ENCODE measurements at places on chromosomes 4 and X.

DNA sequence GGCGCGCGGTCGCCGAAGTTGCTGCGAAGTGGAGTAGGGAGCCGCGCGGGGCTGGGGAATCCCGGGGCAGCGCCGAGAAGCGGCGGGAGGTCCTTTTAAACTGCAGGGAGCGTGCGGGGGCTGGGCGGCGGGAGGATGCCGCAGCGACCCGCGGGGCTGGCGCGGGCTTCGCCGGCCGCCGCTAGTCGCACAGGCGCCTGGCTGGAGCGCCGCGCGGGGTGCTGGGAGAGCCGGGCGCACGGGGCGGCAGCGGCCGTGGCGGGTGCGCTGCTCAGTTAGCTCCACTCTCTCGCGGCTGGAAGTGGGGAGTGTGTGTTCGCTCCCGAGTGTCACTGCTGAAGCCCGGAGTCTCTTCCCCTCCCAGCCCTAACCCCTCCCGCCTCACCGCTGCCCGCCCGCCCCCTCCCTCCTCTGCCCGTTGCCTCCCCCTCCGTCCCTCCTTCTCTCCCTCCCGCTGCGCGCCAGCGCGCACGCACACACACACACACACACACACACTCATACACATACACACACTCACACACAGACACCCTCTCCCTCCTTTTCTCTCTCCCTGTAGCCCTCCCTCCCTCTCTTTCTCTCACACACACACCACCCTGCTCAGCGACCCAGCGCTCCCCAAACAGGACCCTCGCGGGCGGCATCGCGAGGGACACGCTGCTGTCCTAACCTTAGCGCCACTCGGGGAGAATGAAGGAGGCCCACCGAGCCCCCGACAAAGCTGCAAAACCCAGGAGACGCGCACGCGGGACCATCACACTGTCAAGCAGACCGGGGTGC lies at the start of gene NDNF:
Gene NDNF, minus strand, starts transcription at position 312 of the 780 bp plus-strand sequence. CDS start 26,698 bp downstream, outside the sequence.
- peak; percentile 34 for DNase-seq

GRCh38 chrX:79169484-79169883 lies 25.0 kb downstream of the GPR174 start:
- no peak for DNase-seq

GRCh38 chr4:7261087-7261486 lies 68.7 kb downstream of the SORCS2 start:
- no peak for DNase-seq

- no peak for DNase-seq
These were observed 17.3 kb upstream of the UVSSA start for GRCh38 chr4:1329408-1330371.

GRCh38 chr4:61070269-61070668 lies 129.9 kb upstream of the ADGRL3 start:
- no peak for DNase-seq

- no peak for DNase-seq
These were observed 1.2 kb downstream of the ELF2 start for GRCh38 chr4:139175646-139176301.

GRCh38 chr4:10688022-10688421 lies 3.5 kb upstream of the CLNK start:
- DNase-seq, result no peak

- no peak for DNase-seq
These were observed 25.4 kb downstream of the ATP7A start for GRCh38 chrX:77935886-77936285.

DNA sequence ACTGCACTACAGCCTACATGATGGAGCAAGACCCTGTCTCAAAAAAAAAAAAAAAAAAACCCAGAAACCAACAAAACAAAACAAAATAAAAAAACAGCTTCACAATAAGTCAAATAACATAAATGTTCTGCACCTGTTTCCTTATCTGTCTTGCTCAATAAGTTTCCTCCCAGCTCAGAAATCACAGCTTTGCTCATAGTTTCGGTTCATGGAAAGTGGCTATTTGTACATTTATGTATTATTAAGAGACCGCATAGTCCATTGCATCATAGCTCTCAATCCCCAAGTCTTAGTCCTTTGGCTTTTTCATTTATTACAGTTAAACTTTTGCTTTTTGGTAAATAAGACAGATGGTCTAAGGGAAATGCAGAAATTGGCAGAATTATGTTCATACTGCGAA lies 24.4 kb upstream of the CFAP299 start:
- no peak for DNase-seq

DNA sequence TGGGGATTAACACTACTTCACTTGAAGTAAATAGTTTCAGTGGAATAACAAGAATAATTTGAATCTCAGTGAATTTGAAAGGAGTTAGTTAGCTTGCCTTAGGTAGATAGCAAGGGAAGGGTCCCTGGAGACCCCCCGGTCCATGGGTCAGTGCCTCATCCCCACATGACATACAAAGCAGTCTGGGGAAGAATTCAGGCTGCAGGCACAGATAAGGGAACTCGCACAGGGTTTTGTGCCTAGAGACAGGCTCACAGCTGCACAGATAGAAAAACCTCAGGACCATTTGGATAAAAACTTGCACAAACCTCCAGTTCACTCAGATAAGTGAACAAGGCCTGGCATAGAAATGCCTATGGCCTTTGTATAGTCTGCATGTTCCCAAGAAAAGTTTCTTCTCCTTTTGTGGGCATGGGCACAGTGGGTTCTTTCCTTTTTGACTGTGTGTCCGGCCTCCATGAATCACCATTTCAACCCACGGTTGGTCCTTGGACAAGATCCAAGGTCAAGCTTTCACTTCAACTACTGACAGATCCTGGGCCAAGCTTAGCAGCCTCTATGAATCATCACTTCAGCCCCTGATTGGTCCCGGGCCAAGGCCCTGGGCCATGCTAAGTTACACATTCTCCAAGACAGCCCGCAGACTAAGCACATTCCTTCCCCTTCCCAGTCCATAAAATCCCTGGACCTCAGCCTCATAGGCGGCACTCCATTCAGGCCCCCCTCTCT lies 108.3 kb upstream of the KLHL4 start:
- DNase-seq, result no peak

DNA sequence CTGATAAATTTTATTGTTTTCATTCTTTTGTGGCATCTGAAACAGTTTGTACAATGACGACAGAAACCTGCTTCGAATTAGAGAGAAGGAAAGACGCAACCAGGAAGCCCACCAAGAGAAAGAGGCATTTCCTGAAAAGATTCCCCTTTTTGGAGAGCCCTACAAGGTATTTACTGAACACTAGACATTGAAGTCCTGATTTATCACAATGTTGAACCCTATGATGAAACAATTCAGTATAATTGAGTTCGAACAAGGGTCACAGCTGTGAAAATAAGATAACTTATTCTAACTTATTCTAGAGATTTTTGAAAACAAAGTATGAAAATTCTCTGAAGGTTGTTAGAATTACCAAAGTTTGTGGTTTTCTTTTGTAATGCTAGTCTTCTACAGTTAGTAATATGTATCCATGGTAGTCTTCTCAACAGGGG lies 111.3 kb downstream of the AFF1 start:
- DNase-seq, result no peak

- no peak for DNase-seq
These were observed 35.8 kb downstream of the FAT4 start for GRCh38 chr4:125350470-125351135.

- DNase-seq, result no peak
These were observed 5.4 kb downstream of the SCARB2 start for GRCh38 chr4:76208005-76208765.

- no peak for DNase-seq
These were observed 60.7 kb upstream of the RAPGEF2 start for GRCh38 chr4:159042097-159042605.

GRCh38 chrX:35842674-35843073 lies 44.5 kb downstream of the MAGEB16 start:
- DNase-seq, result no peak

DNA sequence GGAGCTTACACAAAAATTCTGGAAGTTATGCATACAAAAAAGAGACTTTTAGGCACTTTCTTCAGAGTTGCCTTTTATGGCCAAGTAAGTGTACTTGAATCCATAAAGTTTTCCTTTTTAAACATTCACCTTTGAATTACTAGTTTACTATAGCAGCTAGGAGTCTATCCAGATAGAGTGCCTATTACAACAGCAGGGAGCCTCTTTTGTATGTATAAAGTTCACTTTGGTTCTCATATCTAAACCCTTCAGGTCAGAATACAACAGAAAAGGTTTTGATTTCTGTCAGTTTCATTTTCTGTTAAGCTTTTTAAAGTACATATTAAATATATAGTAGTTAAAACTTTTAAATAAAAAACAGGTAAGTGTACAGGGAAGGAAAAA lies 51.4 kb upstream of the IL13RA1 start:
- no peak for DNase-seq

DNA sequence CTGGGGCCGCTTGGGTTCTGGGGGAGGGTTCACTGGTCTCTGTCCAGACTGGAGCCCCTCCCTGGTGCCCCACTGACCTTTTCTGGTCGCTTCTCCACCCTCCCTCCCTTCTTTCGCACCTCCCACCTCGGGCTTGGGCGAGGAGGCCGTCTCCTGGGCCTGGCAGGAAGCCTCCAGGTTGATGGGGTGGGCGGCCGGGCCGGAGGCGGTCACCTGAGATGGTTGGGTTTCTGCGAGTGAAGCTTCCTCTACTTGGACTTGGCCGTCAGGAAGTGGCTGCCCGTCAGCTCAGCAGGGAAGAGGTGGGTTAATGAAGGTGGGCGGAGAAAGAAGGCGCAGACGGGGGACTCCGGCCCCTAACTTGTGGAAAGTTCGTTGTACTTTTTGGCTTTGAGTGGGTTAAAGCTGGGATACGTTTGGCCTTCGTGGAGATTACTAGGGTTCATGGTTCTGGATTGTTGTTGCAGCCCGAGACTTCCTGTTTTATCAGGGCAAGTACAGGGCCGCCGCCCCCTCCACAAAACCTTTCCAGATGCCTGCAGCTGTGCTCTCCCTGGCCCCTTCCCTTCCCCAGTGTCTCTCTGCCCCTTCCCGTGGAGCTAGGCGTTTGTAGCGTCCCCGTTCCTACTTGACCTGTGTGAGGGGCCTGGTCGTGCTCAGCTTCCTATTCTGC lies 1.2 kb downstream of the AKAP17A start:
- DNase-seq, result no peak

DNA sequence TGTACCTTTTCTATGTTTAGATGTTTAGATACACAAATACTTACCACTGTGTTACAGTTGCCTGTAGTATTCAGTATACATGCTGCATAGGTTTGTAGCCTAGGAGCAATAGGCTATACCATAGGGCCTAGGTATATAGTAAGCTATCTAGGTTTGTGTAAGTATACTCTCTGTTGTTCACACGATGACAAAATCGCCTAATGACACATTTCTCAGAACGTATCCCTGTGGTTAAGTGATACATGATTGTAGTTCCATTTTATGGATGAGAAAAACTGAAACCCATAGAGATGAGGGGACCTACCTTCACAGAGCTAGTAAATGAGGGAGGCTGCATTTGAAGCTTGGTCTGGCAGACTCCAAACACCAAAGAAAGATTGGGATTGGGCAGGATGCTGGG lies 79.4 kb upstream of the EFNB1 start:
- DNase-seq, result no peak

DNA sequence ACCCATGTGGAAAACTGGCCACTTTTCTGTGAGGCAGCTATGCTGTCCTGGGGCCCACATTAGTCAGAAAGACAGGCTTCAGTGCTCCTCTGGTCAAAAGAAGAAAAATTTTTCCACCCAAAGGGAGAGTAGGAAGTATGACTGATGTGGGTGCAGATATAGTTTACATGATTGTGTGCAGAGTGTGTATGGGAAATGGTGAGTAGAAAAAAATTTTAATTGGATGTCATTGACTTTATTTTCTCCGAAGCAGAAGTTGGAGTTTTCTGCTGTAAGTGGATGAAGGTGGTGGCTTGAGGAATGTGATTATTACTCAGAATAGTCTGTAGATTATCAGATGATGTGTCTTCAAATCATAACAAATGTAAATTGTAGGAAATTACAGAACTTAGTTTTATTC lies 241.5 kb upstream of the IGFBP7 start:
- DNase-seq, result no peak

GRCh38 chrX:47596256-47596655 lies 14.0 kb downstream of the TIMP1 start:
- no peak for DNase-seq

DNA sequence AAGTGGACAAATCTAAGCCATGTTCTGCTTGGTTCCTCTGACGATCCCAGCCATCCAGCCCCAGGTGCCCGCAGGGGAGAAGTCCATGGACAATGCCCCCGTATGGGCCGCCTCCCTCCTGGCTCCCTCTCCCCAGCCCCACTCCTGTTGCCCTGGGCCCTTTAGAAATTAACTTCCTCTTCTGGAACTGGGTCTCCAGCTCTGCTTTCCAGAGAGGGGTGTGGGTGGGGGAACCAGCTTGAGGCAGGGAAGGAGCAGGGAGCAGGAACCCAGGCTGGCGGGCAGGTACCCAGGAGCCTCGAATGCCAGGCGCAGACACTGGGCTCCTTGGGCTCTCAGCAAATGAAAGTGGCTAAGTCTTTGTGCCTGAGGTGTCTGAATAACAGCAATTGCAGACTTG lies 12.7 kb upstream of the ABLIM2 start:
- DNase-seq, result no peak

- no peak for DNase-seq
These were observed 25.4 kb downstream of the TMSB4X start for GRCh38 chrX:13000301-13000811.

GRCh38 chrX:15143050-15143824 lies 126.6 kb downstream of the ASB9 start:
- no peak for DNase-seq

DNA sequence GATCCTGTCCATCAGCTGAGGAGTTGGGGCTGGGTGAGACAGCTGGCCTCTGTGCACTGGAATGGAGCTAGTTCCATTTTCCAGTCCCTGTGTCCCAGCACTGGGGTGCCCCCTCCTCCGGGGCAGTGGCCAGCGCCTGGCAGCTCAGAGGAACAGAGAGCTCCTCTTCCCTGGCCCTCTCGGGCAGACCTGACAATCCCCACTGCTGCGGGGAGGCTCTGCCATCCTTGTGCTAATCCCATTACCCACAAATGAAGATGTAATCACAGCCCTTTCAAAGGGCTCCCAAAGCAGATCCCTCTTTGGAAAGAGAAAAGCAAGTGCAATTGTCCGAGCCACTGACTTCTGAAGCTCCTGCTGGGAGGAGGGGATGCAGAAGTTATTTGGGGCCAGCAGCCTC lies 75.1 kb upstream of the MSX1 start:
- no peak for DNase-seq

DNA sequence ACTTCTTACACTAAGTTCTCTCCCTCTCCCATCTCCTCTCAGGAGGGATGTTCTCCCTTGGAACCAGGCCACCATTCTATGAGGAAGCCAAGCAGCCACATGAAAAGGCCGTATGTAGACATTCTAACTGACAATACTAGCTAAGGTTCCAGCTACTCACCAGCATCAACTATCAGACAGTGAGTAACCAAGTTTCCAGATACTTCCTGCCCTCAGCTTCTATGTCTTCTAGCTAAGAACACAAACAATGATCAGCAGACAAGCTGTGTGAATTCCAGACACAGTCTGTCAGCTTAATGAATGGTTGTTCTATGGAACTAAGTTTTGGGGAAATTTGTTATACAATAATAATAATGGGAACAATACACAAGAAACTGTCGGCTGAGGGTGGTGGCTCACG lies 50.8 kb downstream of the SMIM14 start:
- DNase-seq, result no peak

DNA sequence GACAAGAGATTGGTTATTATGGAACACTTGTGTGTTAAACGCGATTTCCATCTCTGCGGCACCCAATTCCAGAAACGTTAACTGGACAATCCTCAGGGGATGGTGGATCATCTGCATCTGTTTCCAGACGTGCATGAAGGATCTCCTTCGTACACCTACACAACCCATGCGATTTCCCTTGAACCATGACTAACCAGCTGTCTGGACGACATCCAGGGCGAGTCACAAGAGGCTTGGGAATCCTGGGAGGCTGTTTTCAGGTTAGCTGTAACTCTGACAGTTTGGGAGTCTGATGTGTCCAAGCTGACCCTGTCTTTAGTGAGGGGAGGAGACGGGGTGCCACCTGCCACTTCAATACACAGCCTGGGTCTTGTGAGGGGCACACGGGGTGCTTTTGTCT lies 84.5 kb downstream of the GATB start:
- no peak for DNase-seq

All from activated CD8-positive, alpha-beta memory T cell treated with anti-CD3 and anti-CD28 coated beads for 48 hours (primary cell).